NCI-H187 (cell line): ENCODE measurements at places on chromosomes 16 and 17.

- DNase-seq, result no peak
Measured at GRCh38 chr16:11152677-11153331, 103.2 kb downstream of the SOCS1 start.

GRCh38 chr17:60102632-60103096 lies 23.9 kb upstream of the HEATR6 start:
- DNase-seq, result no peak

DNA sequence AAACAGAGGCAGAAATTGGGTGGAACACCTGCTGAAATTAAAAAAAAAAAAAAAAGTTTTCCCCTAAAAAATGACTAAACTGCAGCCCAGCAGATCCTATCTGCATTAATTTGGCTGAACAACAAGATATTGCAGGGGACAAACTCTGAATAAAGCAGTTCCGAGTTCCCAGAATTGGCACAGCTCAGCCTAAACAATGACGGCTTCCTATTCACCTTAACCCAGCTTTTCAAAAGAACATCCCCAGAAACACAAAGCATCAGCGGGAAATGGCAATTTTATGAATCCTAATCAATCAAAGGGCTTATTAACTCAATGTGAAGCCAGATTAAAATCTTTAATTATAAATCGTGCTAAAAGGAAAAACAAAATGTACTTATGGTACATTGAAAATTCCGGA lies 497.8 kb upstream of the ZFHX3 start:
- no peak for DNase-seq

DNA sequence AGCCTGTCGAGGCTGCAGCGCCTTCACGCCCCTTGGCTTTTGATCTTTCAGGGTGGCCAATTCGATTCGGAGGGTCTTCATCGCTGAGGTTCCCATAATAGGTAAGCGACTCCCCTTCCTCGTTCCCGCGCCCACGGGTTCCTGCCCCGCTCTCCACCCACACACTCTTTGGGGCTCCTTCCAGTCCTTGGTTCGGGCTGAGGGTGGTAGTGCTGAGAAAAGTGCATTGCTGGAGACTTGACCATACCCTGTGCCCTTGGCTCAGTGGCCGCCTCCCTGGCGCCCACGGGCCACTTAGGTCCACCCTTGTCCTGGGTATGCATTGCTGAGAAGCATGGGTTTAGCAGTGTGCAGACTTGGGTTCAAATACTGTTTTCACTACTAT lies 491 bp downstream of the POLR2C start:
- no peak for DNase-seq

GRCh38 chr17:72519598-72519936 lies 398.7 kb downstream of the SOX9 start:
- DNase-seq, result no peak

GRCh38 chr17:74950207-74950606 lies 14.5 kb downstream of the OTOP3 start:
- DNase-seq, result no peak

DNA sequence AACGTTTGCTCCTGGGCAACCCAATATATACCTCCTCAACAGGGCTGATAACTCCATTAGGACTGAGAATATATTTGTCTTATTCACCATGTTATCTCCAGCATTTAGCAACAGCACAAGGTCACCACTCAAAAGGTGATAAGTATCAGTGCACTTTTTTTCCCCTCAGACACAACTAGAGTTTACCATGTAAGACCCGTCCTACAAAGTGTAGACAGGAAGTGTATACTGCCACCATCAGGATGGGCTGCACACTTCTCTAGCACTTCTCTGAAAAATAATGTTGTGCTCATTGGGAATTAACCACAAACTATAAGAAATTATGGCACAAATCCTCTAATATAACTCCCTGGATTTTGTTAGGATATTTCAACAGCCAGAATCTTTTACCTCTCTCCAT lies 5.7 kb upstream of the VAT1L start:
- DNase-seq, result no peak

GRCh38 chr17:28896491-28896883 lies 1.0 kb downstream of the FLOT2 start:
- no peak for DNase-seq

DNA sequence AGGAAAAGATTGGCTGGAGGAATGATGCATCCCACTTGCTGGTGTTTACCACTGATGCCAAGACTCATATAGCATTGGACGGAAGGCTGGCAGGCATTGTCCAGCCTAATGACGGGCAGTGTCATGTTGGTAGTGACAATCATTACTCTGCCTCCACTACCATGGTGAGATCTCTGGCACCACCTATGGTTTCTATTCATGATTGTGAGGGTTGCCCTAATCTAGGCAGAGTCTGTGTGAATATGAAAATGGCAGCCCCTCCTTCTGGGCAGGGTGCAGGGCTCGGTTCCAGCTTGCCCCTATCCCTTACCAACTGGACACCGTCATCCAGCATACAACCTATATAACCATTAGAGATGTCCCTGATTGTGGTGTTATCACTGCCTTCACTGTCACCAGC lies 33.4 kb downstream of the ITGB3 start:
- no peak for DNase-seq

DNA sequence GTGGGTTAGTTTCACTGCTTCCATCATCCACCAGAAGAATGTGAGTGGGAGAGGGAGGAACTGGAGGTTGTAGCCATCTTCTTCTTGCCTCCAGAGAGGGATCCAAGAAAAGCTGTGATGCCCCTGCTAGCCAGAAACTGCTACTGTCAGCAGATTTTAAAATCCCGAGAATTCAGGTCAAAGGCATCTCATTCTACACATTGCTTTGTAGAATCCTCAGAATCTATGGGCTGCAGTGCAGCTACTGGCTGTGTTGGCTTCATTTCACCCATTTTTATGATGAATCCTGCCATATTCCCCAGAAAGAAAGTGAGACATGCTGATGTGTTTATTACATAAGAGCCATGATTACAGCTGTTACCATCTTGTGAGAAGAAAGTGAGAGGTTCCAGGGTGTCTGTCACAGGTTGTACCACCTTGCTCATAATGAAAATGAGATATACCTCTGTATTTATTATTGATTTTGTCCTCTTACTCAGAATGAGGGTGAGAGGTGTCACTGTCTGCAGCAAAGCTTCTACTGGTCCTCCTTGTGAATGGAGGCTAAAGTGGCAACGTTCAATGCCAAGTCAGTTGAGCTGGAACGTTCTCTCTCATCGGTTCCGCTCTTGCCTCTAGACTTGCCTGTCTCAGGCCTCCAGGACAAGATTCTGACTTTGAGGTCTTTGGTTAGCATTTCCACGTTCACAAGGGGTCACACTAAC lies 50.1 kb upstream of the MYH10 start:
- DNase-seq, result no peak

GRCh38 chr16:85018529-85019236 lies 7.3 kb upstream of the ZDHHC7 start:
- no peak for DNase-seq

- DNase-seq, result no peak
Measured at GRCh38 chr16:23079675-23080301, 69.5 kb downstream of the USP31 start.

DNA sequence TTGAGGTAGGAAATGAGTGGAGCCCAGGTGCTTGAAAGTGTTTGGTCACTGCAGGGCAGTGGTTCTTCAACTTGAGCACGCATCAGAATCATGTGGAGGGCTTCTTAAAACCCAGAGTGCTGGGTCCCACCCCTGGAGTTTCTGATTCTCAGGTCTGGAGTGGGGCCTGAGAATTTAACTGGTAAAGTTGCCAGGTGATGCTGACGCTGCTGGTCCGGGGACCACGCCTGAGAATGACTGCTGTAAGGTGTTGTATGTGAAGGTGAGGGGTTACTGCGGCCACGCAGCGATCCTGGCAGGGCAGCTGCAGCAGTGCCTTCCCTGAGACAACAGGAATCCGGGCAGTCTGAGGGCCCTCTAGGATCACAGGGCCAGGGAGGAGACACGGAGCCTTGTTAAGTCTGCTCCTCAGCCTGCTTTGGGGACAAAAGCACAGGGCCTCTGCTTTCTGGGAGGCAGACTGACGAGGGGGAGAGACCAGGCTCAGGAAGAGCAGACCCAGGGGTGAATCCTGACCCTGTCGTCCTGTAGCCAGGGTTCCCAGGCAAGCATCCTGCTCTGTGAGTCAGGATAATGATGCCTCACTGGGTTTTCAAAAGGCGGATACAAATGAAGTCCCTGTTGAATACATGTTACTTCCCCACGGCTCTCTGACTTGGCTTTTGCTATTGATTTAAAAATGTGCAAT lies 16.2 kb downstream of the CCDC42 start:
- no peak for DNase-seq

- no peak for DNase-seq
Measured at GRCh38 chr16:11796227-11797165, 562 bp downstream of the ZC3H7A start.

GRCh38 chr17:74369221-74369620 lies 1.9 kb downstream of the GPR142 start:
- no peak for DNase-seq

- no peak for DNase-seq
Measured at GRCh38 chr17:1000597-1001461, 3.9 kb downstream of the TIMM22 start.

GRCh38 chr17:78727057-78727456 lies 55.0 kb downstream of the CYTH1 start:
- DNase-seq, result no peak

GRCh38 chr16:10525214-10525825 lies 55.1 kb downstream of the EMP2 start:
- DNase-seq, result no peak

GRCh38 chr16:67736858-67737257 lies 17.7 kb upstream of the GFOD2 start:
- no peak for DNase-seq

DNA sequence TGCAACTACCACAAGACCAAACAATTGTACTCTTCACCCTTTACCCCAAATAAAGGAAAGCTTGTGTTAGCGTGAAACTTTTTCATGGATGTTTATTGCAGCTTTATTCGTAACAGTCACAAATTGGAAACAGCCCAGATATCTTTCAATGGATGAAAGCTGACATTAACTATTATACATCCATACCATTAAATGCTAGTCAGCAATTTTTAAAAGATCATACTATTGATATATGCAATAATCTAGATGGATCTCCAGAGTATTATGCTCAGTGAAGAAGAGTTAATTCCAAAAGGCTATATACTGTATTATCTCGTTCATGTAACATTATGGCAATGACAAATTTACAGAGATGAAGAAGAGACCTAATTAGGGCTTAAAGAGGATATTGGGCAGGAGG lies 1491.2 kb upstream of the CDH8 start:
- no peak for DNase-seq

DNA sequence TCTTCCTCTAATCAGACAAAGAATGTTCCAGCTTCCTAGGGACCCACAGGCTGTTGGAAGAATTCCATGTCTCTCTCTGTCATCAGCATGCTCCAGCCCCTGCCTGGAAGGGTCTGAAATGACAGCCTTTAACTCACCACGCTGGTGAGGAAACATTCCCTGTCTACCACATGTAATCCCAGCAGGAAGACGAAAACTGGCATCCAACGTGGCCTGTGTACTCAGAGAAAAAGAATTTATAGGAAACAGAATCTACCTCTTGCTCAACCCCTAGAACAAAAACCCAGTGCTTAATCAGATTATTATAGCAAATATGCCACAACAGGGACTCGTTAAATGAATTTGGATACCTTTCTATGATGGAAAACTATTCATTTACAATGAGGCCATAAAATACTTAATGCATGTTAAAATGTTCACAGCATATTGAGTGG lies 147.3 kb upstream of the FOXF1 start:
- DNase-seq, result no peak

DNA sequence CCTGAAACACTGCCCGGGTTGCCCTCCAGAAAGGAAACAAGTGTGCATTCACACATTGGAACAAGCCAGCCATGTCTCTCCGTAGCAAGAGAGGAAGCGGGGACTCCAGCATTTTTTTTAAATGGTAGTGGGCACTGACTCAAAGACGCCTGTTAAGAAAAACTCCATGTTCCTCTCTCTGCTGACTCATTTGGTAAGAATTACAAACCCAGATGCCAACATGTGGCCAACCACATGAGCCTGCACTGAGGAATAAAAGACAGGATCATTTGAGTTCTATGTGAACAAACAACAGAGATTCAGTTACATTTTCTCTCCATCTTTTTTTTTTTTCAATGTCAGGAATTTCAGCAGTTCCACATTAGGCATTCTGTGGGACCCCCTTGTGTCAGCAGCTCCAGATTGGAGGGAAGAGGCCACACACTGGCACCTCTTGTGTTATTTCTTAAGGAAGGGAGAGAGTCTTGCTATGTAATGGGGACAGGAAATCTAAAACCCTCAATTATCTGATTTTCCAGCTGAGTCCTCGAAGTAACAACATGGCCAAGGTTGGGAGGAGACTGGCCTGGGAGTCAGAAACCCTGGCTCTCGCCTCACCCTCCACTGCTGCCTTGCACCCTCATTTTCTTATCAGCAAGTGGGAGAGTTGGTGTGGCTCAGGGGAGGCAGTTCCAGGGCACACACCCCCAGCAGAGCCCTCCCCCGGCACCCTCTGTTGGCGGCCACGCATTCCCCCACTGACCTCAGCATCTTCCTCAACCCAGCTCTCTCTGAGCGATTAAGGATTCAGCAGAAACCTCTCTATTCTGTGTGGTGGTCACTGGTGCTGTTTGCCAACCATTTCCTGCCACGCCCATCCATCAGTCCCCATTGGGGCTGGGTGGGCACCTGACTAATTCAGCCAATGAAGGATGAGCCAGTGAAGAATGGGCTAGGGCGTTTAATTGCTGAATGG lies 173.0 kb downstream of the FOXL1 start:
- no peak for DNase-seq

DNA sequence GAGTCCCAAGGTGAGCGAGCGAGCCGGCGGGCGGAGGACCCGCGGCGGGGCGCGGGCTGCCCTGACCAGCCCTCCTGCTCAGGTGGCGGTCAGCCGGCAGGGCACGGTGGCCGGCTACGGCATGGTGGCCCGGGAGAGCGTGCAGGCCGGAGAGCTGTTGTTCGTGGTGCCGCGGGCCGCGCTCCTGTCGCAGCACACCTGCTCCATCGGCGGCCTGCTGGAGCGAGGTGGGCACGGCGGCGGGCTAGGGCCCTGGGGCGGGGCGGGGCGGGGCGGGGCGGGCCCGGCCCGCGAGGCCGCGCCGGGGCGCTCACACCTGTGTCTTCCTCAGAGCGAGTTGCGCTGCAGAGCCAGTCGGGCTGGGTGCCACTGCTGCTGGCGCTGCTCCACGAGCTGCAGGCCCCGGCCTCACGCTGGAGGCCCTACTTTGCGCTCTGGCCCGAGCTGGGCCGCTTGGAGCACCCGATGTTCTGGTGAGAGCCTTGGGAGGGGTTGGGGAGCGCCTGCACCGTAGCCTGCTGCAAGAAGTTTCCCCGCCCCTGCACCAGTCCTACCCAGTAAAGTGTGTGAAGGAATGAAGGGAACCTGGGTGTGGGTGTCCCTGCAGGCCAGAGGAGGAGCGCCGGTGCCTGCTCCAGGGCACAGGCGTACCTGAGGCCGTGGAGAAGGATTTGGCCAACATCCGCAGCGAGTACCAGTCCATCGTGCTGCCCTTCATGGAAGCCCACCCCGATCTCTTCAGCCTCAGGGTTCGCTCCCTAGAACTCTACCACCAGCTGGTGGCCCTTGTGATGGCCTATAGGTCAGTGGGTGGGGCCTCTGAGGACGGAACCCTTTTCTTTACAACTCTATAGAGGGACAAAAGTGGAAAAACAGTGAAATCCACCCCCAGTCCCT lies 802 bp downstream of the SETD6 start:
- DNase-seq, result no peak

DNA sequence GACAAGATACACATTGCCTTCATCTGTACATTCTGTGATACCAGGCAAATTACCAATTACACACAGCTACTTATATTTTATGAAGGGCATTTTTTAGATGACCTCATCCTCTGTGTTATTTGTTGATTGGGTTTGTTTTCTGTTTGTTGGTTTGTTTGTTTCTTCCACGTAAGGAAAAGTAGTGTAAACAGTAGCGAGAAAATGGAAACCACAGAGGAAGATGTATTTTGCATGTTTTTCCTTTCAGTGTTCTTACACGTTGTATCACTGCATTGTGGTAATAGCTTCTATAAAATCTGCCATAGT lies 12.9 kb downstream of the C17orf58 start:
- no peak for DNase-seq
